ENCODE measurements at places on chromosomes 2 and 18. TPM values are rescaled to one million over a fixed set of nuclear protein-coding genes. Genes with fewer than 3 reads are reported as not detected.

Gene RGPD3
- total RNA-seq, result 0.17 TPM

Gene RND3
- total RNA-seq, result 169 TPM

Gene HSPD1
- total RNA-seq, result 375 TPM

Gene GRHL1
- 37.4 TPM for total RNA-seq

Gene RAX
- not detected for total RNA-seq

Gene TTN
- 4.2 TPM for total RNA-seq

DNA sequence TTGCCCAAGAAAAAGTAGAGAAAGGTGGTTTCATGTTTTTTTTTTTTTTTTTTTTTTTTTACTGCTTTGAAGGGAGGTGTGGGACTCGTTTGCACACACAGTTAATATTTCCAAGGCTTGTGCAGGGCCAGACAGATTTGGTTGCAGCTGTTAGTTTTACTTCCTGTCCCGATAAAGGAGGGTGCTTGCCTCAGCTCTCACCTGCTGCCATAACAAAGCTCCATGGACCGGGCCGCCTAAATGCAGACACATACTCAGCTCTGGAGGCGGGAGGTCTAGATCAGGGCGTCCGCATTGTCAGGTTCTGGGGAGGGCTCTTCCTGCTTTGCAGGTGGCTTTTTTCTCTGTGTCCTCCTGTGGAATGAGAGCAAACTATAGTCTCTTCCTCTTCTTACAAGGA is 69.9 kb downstream of the ODC1 start:
- no peak overlapping the region for H3K4me3 ChIP-seq
- DNase-seq, result no peak
- no peak overlapping the region for H3K27ac ChIP-seq
- H3K36me3 ChIP-seq, result no peaks in the 10 kb centered on the region
- H3K27me3 ChIP-seq, result peaks cover 4% of the 10 kb centered on the region

GRCh38 chr2:211494085-211494484 is 937.7 kb downstream of the CPS1 start:
- H3K36me3 ChIP-seq, result no peaks in the 10 kb centered on the region
- no peak overlapping the region for H3K4me3 ChIP-seq
- H3K27me3 ChIP-seq, result no peaks in the 10 kb centered on the region
- H3K4me1 ChIP-seq, result peaks cover 2% of the 10 kb centered on the region
- no peak for DNase-seq

GRCh38 chr2:85438201-85439024 is 19.9 kb downstream of the SH2D6 start:
- no peaks in the 10 kb centered on the region for H3K36me3 ChIP-seq
- peaks cover 21% of the 10 kb centered on the region for H3K4me1 ChIP-seq
- no peak for DNase-seq
- peak overlapping the region; percentile 80 for H3K27ac ChIP-seq
- H3K4me3 ChIP-seq, result peak overlapping the region; percentile 87

GRCh38 chr2:192560326-192560725 is 365.6 kb upstream of the TMEFF2 start:
- H3K4me1 ChIP-seq, result no peaks in the 10 kb centered on the region
- no peak overlapping the region for H3K4me3 ChIP-seq
- no peak overlapping the region for H3K27ac ChIP-seq
- no peaks in the 10 kb centered on the region for H3K36me3 ChIP-seq

DNA sequence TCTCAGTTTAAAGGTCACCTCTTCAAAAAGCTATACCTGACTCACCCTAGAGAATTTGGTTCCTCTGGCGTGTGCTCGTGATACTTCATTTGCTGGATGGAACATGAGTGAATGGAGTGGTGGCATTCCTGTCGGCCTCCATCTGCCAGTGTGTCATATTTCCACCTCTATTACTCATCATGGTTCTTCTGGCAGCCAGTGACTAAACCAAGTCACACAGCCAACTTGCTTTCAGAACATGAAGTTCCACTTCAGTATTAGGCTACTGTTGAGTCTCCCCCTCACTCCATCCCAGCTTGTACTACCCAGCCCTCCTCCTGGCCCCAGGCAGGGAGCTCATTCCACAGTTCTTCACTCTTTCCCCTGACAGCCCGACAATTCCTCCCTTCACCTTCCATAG is 169.8 kb downstream of the MREG start:
- no peaks in the 10 kb centered on the region for H3K36me3 ChIP-seq
- no peak for DNase-seq
- no peak overlapping the region for H3K4me3 ChIP-seq
- H3K27ac ChIP-seq, result no peak overlapping the region
- H3K27me3 ChIP-seq, result no peaks in the 10 kb centered on the region

DNA sequence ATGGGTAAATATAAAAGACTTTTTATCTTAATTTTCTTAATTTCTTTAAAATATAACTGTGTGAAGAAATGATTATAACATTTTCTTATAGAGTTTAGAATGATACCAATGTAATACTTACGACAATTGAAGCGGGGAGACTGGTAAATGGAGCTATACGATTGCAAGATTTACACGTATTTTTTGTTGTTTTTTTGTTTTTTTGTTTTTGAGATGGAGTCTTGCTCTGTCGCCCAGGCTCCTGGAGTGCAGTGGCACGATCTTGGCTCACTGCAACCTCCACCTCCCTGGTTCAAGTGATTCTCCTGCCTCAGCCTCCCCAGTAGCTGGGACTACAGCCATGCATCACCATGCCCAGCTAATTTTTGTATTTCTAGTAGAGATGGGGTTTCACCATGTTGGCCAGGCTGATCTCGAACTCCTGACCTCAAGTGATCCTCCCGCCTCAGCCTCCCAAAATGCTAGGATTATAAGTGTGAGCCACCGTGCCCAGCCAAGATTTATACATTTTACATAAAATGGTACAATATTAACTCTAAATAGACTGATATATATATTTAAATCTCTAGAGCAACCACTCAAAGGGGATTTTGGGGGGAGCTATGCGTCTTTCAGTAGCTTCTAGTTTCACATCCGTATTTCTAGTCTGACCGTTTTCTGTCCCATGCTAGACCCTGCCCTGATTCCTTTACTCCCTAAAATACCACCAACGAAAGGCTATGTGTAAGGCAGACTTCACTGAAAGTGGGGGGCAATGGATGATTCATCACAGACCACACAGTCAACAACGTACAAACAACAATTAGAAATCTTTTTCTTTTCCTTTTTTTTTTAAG is 28.2 kb upstream of the ATG16L1 start:
- no peaks in the 10 kb centered on the region for H3K4me1 ChIP-seq
- no peak for DNase-seq
- peaks cover 16% of the 10 kb centered on the region for H3K27me3 ChIP-seq
- no peaks in the 10 kb centered on the region for H3K36me3 ChIP-seq
- no peak overlapping the region for H3K4me3 ChIP-seq
- H3K27ac ChIP-seq, result no peak overlapping the region

DNA sequence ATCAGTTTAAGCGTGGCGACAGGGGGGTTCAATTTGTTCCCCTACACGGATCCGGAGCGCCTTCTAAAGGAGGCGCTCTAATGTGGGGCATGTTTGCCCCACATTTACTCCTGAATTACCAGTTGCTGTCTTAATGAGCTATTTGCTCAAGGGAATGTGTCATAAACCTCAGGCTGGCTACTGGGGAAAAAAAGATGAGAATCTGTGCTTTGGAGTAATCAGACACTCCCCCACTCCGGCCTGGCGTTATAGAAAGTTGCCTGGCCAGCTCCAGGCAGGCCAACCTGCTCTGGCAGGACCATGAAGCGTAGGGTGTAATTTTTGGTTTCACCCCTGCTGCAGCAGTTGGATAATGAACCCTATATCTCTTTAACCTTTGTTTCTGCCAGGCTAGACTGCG is 31.0 kb upstream of the MAP3K20 start:
- H3K36me3 ChIP-seq, result peaks cover 3% of the 10 kb centered on the region
- H3K27me3 ChIP-seq, result no peaks in the 10 kb centered on the region
- H3K4me1 ChIP-seq, result peaks cover 22% of the 10 kb centered on the region
- H3K4me3 ChIP-seq, result no peak overlapping the region

GRCh38 chr18:46184727-46185126 is 80.5 kb downstream of the HAUS1 start:
- H3K4me3 ChIP-seq, result no peak overlapping the region
- peaks cover 18% of the 10 kb centered on the region for H3K4me1 ChIP-seq
- DNase-seq, result no peak
- no peaks in the 10 kb centered on the region for H3K27me3 ChIP-seq
- no peak overlapping the region for H3K27ac ChIP-seq

GRCh38 chr2:63610525-63610924 is 21.8 kb downstream of the MDH1 start:
- no peak overlapping the region for H3K4me3 ChIP-seq
- peaks cover 12% of the 10 kb centered on the region for H3K36me3 ChIP-seq
- H3K4me1 ChIP-seq, result peaks cover 14% of the 10 kb centered on the region
- no peak for DNase-seq
- no peak overlapping the region for H3K27ac ChIP-seq

GRCh38 chr2:29417630-29418029 is 302.4 kb downstream of the CLIP4 start:
- no peak for DNase-seq
- H3K36me3 ChIP-seq, result peaks cover 4% of the 10 kb centered on the region
- no peaks in the 10 kb centered on the region for H3K27me3 ChIP-seq
- peaks cover 20% of the 10 kb centered on the region for H3K4me1 ChIP-seq
- H3K4me3 ChIP-seq, result no peak overlapping the region

DNA sequence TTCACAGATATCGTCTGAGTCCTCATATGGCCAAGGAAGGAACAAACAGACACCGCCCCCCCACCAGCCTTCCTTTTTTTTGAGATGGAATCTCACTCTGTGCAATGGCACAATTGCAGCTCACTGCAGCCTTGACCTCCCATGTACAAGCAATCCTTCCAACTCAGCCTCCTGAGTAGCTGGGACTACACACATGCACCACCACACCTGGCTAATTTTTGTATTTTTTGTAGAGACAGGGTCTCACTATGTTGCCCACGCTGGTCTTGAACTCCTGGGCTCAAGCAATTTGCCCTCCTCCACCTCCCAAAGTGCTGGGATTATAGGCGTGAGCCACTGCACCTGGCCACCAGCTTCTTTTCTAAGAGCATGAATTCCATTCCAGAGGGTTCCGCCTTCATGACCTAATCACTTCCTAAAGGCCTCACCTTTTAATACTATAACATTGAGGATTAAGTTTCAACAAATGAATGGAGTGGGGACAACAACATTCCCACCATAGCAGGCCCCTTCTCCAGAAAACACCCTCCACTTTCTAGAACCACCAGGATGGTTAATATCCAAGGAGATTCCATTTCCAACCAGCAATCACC is 2.2 kb upstream of the TMBIM1 start:
- peak overlapping the region; percentile 75 for H3K4me3 ChIP-seq
- no peaks in the 10 kb centered on the region for H3K36me3 ChIP-seq
- no peak for DNase-seq
- H3K27ac ChIP-seq, result peak overlapping the region; percentile 97
- H3K4me1 ChIP-seq, result peaks cover 42% of the 10 kb centered on the region
- no peaks in the 10 kb centered on the region for H3K27me3 ChIP-seq

GRCh38 chr2:28287256-28287915 is 105.3 kb upstream of the FOSL2 start:
- H3K4me1 ChIP-seq, result peaks cover 6% of the 10 kb centered on the region
- DNase-seq, result no peak
- H3K4me3 ChIP-seq, result no peak overlapping the region

DNA sequence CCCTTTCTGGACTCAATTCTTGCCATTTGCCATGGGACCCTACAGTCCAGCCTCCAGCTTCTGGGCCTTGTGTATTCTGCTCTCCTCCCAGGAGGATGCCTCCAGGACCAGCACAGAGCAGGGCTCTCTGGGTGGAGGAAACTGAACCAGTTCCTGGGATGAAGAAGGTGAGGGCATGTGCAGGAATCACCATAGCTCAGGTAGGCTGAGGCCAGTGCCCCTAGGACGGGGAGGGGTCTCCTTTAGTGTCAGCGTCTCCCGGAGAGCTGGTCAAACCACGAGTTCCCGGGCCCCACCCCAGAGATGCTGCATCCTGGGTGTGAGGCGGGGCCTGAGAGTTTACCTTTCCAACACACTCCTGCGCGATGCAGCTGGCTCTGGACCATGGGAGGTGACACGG is 5.8 kb upstream of the PRELID3A start:
- peaks cover 4% of the 10 kb centered on the region for H3K4me1 ChIP-seq
- DNase-seq, result no peak
- peaks cover 41% of the 10 kb centered on the region for H3K27me3 ChIP-seq
- H3K36me3 ChIP-seq, result no peaks in the 10 kb centered on the region
- H3K27ac ChIP-seq, result no peak overlapping the region
- no peak overlapping the region for H3K4me3 ChIP-seq

DNA sequence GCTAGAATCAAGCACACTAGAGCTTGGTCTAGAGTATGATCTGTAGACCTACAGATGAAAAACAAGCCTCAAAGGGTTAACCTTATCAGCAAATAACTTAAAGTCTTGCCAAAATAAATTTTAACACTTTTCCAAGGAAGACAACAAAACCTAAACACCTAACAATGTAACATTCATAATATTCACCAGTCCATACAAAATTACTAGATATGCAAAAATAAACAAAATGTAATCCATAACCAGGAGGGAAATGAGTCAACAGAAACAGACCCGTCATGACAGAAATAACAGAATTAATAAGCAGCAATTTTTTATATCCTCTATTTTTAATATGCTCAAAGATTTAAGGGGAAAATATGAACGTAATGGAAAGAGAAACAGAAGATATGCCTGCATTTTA is 36.1 kb downstream of the TRAK2 start:
- no peak overlapping the region for H3K27ac ChIP-seq
- no peak overlapping the region for H3K4me3 ChIP-seq
- peaks cover 20% of the 10 kb centered on the region for H3K36me3 ChIP-seq
- H3K27me3 ChIP-seq, result no peaks in the 10 kb centered on the region

- DNase-seq, result no peak
- no peak overlapping the region for H3K27ac ChIP-seq
- no peaks in the 10 kb centered on the region for H3K27me3 ChIP-seq
- H3K4me3 ChIP-seq, result no peak overlapping the region
Measured at GRCh38 chr18:74856434-74856833, 258.8 kb downstream of the ZNF407 start.

GRCh38 chr2:206981739-206982340 is 42.5 kb downstream of the CPO start:
- H3K36me3 ChIP-seq, result no peaks in the 10 kb centered on the region
- H3K4me1 ChIP-seq, result peaks cover 14% of the 10 kb centered on the region
- H3K4me3 ChIP-seq, result no peak overlapping the region
- H3K27me3 ChIP-seq, result no peaks in the 10 kb centered on the region
- no peak overlapping the region for H3K27ac ChIP-seq

- no peaks in the 10 kb centered on the region for H3K27me3 ChIP-seq
- peaks cover 54% of the 10 kb centered on the region for H3K4me1 ChIP-seq
- peak overlapping the region; percentile 89 for H3K27ac ChIP-seq
- no peaks in the 10 kb centered on the region for H3K36me3 ChIP-seq
- peak; percentile 54 for DNase-seq
Measured at GRCh38 chr2:15747603-15748471, 156.2 kb downstream of the DDX1 start.

- no peak for DNase-seq
- no peak overlapping the region for H3K4me3 ChIP-seq
- peaks cover 41% of the 10 kb centered on the region for H3K27me3 ChIP-seq
- no peaks in the 10 kb centered on the region for H3K36me3 ChIP-seq
- no peak overlapping the region for H3K27ac ChIP-seq
- H3K4me1 ChIP-seq, result no peaks in the 10 kb centered on the region
Measured at GRCh38 chr2:101380376-101380775, 6.9 kb downstream of the CREG2 start.

- H3K27me3 ChIP-seq, result peaks cover 21% of the 10 kb centered on the region
- peak overlapping the region; percentile 94 for H3K4me3 ChIP-seq
- DNase-seq, result peak; percentile 95
- H3K4me1 ChIP-seq, result peaks cover 38% of the 10 kb centered on the region
- peaks cover 22% of the 10 kb centered on the region for H3K36me3 ChIP-seq
Measured at GRCh38 chr2:130336877-130337734, 5.6 kb upstream of the IMP4 start.

Data from type B pancreatic cell (in vitro differentiated cells).